ENCODE measurements at places on chromosomes 7 and 10.
A peak's percentile ranks its signal among the peaks of the same experiment; 100 is the strongest.

- DNase-seq, result no peak
Measured at GRCh38 chr7:8751557-8752231, 318.3 kb downstream of the NXPH1 start.

DNA sequence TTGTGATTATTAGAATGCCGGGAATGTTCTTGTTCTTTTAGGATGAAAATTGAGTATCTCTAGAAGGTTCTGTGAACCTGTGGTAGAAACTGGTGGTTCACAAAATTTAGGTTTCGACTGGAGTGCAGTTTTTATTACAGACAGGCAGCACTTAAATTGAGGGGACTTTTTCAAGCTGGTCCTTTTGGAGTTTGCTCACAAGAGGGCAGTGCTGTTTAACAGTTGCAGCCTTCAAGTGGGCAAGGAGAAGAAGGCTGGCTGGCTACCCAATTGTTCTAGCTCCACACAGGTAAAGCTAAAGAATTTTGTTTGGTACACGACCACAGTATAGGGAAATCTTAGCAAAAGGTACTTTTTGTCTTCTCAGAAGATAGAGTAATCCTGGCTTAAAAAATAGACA, 233.6 kb downstream of the SNX13 start:
- DNase-seq, result peak; percentile 52

DNA sequence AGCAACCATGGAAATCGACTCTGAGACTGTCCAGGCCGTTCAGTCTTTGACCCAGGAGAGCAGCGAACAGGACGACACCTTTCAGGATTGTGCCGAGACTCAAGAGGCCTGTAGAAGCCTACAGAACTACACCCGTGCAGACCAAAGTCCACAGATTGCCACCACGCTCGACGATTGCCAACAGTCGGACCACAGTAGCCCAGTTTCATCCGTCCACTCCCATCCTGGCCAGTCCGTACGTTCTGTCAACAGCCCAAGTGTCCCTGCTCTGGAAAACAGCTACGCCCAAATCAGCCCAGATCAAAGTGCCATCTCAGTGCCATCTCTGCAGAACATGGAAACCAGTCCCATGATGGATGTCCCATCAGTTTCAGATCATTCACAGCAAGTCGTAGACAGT, 82.0 kb upstream of the SAMD8 start:
- DNase-seq, result no peak

DNA sequence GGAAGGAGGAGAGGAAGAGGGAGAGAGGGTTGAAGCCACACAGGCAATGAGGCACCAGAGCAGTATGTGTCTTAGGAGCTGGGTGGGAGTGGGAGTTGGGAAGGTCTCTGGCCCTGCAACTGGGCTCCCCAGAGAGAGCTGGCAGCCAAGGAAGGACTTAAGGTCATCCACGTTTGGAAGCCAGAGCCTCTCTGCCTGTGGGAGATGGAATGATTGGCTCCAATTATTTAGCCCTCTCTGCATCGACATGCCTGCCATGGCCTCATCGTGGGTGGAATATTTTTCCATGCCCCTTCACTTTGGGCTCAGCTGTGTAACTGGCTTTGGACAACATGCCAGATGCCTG, 478.5 kb downstream of the RPS24 start:
- no peak for DNase-seq

GRCh38 chr7:90764848-90765570, 168.9 kb downstream of the CDK14 start:
- DNase-seq, result no peak

All from activated CD8-positive, alpha-beta T cell treated with anti-CD3 and anti-CD28 coated beads for 36 hours (primary cell).